ENCODE measurements at places on chromosomes 12 and 14.

DNA sequence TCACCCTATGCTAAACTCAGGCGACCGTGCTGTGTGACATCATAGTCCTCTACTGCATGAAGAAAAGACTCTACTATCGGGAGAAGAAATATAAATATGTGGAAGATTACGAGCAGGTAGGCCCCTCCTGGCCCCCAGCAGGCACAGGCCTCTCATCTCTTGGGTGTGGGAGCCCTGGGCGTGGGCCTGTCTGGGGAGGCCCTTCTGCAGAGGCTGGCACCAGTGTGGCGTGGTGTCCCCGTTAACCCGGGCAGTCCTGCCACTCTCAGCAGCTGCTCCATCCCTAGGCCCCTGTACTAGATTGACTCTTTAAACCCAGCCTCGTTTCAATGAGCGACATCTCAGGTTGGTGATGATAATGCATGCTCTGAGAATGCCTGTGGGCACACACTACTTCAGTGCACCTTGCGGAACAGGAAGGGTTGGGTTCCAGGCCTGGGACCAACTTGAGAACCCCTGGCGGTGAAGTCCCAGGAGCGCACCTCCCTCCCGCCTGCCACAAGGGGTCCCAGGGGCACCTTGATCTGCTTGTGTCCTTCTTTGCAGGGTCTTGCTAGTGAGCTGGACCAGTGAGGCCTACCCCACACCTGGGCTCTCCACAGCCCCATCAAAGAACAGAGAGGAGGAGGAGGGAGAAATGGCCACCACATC lies 23.2 kb downstream of the P2RX4 start:
- no peak overlapping the region for H3K4me3 ChIP-seq
- no peak for DNase-seq
- no peaks in the 10 kb centered on the region for H3K27me3 ChIP-seq

GRCh38 chr14:91835197-91835919 lies 32.0 kb downstream of the TC2N start:
- H3K36me3 ChIP-seq: no peaks in the 10 kb centered on the region
- H3K27me3 ChIP-seq: no peaks in the 10 kb centered on the region
- H3K27ac ChIP-seq: peak overlapping the region; percentile 88
- peaks cover 8% of the 10 kb centered on the region for H3K4me1 ChIP-seq
- H3K4me3 ChIP-seq: peak overlapping the region; percentile 70

GRCh38 chr12:44317651-44318126 lies 481.8 kb downstream of the TMEM117 start:
- no peaks in the 10 kb centered on the region for H3K27me3 ChIP-seq
- DNase-seq: no peak
- no peaks in the 10 kb centered on the region for H3K4me1 ChIP-seq
- no peak overlapping the region for H3K27ac ChIP-seq

GRCh38 chr12:89067421-89068187 lies 284.7 kb downstream of the DUSP6 start:
- no peak for DNase-seq
- no peak overlapping the region for H3K4me3 ChIP-seq
- H3K36me3 ChIP-seq: no peaks in the 10 kb centered on the region
- no peak overlapping the region for H3K27ac ChIP-seq
- no peaks in the 10 kb centered on the region for H3K4me1 ChIP-seq

DNA sequence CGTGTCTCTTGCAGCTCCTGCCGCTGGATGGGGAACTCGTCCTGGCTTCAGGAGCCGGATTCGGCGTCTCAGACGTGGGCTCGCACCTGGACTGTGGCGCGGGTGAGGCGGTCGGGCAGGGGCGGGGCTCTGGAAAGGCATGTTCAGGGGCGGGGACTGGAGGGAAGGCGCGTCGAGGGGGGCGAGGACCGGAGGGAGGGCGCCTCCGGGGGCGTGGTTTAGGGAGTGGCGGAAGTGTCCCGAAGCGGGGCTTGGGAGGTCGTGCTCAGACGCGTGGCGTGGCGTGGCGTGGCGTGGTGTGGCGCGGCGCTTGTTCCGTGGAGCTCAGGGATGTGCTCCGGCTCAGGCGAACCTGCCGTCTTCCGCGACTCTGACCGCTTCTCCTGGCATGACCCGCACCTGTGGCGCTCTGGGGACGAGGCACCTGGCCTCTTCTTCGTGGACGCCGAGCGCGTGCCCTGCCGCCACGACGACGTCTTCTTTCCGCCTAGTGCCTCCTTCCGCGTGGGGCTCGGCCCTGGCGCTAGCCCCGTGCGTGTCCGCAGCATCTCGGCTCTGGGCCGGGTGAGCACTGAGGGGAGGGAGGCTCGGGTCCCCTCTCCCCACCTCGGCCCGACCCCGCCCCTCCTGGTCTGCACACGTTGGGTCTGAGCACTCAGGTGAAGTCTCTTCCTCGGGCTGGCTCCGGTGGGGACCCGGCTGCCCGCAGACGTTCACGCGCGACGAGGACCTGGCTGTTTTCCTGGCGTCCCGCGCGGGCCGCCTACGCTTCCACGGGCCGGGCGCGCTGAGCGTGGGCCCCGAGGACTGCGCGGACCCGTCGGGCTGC lies 6.2 kb downstream of the AMN start:
- peak overlapping the region; percentile 79 for H3K27ac ChIP-seq
- peak; percentile 33 for DNase-seq
- peaks cover under 1% of the 10 kb centered on the region for H3K27me3 ChIP-seq
- peaks cover 55% of the 10 kb centered on the region for H3K4me1 ChIP-seq
- H3K4me3 ChIP-seq: peak overlapping the region; percentile 68

DNA sequence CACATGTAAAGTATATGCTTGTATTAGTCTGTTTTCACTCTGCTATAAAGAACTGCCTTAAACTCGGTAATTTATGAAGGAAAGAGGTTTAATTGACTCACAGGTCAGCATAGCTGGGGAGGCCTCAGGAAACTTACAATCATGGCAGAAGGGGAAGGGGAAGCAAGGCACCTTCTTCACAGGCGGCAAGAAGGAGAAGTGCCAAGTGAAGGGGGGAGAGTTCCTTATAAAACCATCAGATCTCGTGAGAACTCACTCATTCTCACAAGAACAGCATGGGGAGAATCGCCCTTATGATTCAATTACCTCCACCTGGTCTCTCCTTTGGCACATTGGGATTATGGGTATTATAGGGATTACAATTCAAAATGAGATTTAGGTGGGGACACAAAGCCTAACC lies 229.5 kb upstream of the PLXNC1 start:
- H3K27ac ChIP-seq: no peak overlapping the region
- H3K27me3 ChIP-seq: no peaks in the 10 kb centered on the region
- no peak for DNase-seq
- no peaks in the 10 kb centered on the region for H3K4me1 ChIP-seq
- H3K36me3 ChIP-seq: no peaks in the 10 kb centered on the region

- H3K4me3 ChIP-seq: no peak overlapping the region
- DNase-seq: no peak
- H3K27ac ChIP-seq: no peak overlapping the region
- H3K27me3 ChIP-seq: no peaks in the 10 kb centered on the region
- no peaks in the 10 kb centered on the region for H3K36me3 ChIP-seq
- H3K4me1 ChIP-seq: no peaks in the 10 kb centered on the region
Measured at GRCh38 chr12:28369483-28369882, 179.2 kb downstream of the CCDC91 start.

DNA sequence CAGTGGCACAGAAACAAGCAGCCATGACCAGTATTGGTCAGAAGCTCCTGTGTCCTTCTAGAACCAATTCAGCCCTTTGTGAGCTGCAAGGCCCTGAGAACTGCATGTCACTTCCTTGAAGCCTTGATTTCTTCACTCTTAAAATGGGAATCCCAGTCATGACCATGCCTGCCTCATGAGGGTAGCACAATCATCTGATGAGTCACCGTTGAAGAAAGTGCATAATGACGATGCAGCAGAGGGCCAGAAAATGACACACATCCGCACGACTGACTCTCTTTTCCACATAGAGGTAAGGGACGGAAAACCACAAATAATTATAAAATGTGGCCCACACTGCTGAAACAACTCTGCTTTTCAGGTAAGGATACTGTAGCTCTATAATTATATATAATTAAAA lies 777.4 kb downstream of the BCL11B start:
- H3K27me3 ChIP-seq: no peaks in the 10 kb centered on the region
- no peaks in the 10 kb centered on the region for H3K36me3 ChIP-seq
- H3K27ac ChIP-seq: peak overlapping the region; percentile 3
- no peak for DNase-seq
- peaks cover 2% of the 10 kb centered on the region for H3K4me1 ChIP-seq
- no peak overlapping the region for H3K4me3 ChIP-seq

GRCh38 chr12:22993609-22994315 lies 368.8 kb downstream of the ETNK1 start:
- no peaks in the 10 kb centered on the region for H3K27me3 ChIP-seq
- H3K36me3 ChIP-seq: no peaks in the 10 kb centered on the region
- no peak overlapping the region for H3K4me3 ChIP-seq
- DNase-seq: no peak

- no peak overlapping the region for H3K27ac ChIP-seq
- no peak overlapping the region for H3K4me3 ChIP-seq
- no peaks in the 10 kb centered on the region for H3K36me3 ChIP-seq
Measured at GRCh38 chr12:132432721-132433577, 57.0 kb upstream of the FBRSL1 start.

DNA sequence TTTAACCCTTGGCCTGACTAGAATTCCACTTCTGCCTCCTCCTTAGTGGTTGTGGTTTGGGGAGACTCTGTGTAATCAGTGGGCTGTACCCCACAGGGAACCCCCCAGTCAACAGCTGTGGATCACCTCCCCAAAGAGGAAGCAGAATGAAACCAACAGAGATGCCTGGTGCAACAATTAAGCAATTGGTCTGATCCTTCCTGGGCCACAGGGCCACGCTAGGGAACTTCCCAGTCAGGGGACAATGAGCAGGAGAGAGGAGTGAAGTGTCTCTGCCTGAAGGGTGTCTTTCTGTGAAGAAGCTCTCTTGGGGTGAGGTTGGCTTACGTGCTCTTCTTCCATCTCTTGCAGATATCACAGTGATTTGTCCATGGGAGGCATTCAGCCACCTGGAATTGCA lies 8.2 kb downstream of the PDE6H start:
- no peaks in the 10 kb centered on the region for H3K4me1 ChIP-seq
- H3K36me3 ChIP-seq: no peaks in the 10 kb centered on the region
- H3K4me3 ChIP-seq: no peak overlapping the region
- no peak overlapping the region for H3K27ac ChIP-seq

- no peaks in the 10 kb centered on the region for H3K27me3 ChIP-seq
- DNase-seq: no peak
- H3K36me3 ChIP-seq: no peaks in the 10 kb centered on the region
- no peaks in the 10 kb centered on the region for H3K4me1 ChIP-seq
- no peak overlapping the region for H3K27ac ChIP-seq
- H3K4me3 ChIP-seq: no peak overlapping the region
Measured at GRCh38 chr12:126681676-126682075, 1585.3 kb upstream of the TMEM132C start.

DNA sequence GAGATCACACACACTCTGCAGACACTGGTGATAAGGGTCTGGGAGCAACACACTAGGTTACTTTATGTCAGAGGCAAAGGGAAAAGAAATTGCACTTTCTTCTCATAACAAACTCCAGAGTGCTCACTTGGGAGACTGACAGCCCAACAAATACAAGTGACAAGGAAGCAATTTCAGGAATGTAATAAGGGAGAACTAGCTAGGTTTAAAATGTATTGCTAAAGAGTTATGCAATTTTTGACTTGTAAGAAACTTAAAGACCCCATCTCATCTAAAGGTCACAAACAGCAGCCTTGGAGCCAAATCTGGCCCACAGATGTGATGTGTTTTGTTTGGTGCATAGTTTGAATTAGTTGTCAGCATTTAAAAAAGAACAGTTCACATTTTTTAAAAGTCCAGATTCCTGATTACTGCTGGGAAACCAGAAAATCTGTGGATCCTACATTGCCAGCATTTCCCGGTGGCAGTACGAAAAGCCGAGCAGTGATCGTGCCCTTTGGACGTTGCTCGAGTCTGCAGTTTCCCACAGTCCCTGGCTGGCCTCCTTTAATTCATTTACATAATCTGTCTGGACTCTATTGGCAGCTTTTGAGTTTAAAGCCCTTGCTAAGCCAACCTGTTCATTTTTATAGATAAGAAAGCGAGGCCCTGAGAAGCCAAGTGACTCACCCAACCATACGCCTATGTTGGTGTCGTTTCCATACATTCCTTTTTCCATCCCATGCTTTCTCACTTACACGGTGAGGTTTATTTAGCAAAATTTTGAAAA lies 42.0 kb upstream of the ETV6 start:
- DNase-seq: no peak
- no peaks in the 10 kb centered on the region for H3K36me3 ChIP-seq
- H3K27ac ChIP-seq: no peak overlapping the region
- no peak overlapping the region for H3K4me3 ChIP-seq
- no peaks in the 10 kb centered on the region for H3K27me3 ChIP-seq

- H3K4me1 ChIP-seq: no peaks in the 10 kb centered on the region
- H3K27me3 ChIP-seq: no peaks in the 10 kb centered on the region
- no peak overlapping the region for H3K4me3 ChIP-seq
- no peak overlapping the region for H3K27ac ChIP-seq
- no peak for DNase-seq
Measured at GRCh38 chr12:163406-163986, 50.5 kb downstream of the SLC6A12 start.

DNA sequence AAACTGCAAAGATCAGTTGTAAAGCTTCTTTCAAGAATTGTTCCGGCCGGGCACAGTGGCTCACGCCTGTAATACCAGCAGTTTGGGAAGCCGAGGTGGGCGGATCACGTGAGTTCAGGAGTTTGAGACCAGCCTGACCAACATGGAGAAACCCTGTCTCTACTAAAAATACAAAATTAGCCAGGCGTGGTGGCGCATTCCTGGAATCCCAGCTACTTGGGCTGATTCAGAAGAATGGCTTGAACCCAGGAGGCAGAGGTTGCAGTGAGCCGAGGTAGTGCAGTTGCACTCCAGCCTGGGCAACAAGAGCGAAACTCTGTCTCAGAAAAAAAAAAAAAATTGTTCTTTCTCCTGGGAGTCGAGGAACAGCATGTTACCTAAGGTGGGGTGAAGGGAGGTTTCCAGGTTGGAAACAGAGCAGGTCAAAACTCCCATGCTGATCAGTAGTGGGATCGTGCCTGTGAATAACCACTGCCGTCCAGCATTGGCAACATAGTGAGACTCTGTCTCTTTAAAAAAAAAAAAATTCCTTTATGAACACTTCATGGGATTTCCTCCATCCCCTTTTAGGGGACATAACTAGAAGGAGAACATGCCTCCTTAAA lies 13.9 kb downstream of the FBXO34 start:
- no peaks in the 10 kb centered on the region for H3K27me3 ChIP-seq
- no peak overlapping the region for H3K4me3 ChIP-seq
- no peak for DNase-seq

GRCh38 chr14:92487513-92488133 lies 26.0 kb upstream of the RIN3 start:
- H3K27ac ChIP-seq: no peak overlapping the region
- no peak overlapping the region for H3K4me3 ChIP-seq
- H3K27me3 ChIP-seq: no peaks in the 10 kb centered on the region

GRCh38 chr14:55963295-55963694 lies 154.9 kb upstream of the PELI2 start:
- H3K36me3 ChIP-seq: no peaks in the 10 kb centered on the region
- no peak overlapping the region for H3K4me3 ChIP-seq
- no peaks in the 10 kb centered on the region for H3K27me3 ChIP-seq
- no peaks in the 10 kb centered on the region for H3K4me1 ChIP-seq
- H3K27ac ChIP-seq: no peak overlapping the region

- no peak overlapping the region for H3K27ac ChIP-seq
- no peak for DNase-seq
- H3K36me3 ChIP-seq: no peaks in the 10 kb centered on the region
- no peaks in the 10 kb centered on the region for H3K4me1 ChIP-seq
- H3K4me3 ChIP-seq: no peak overlapping the region
Measured at GRCh38 chr14:103286460-103286859, 47.6 kb upstream of the EIF5 start.

- no peaks in the 10 kb centered on the region for H3K4me1 ChIP-seq
- H3K27ac ChIP-seq: no peak overlapping the region
- no peak overlapping the region for H3K4me3 ChIP-seq
- no peaks in the 10 kb centered on the region for H3K27me3 ChIP-seq
Measured at GRCh38 chr14:89855961-89856656, 98.4 kb downstream of the EFCAB11 start.

Measured in esophagus squamous epithelium (tissue), 5 donors.